ENCODE measurements at places on chromosomes 6 and 20. TPM values are rescaled to one million over a fixed set of nuclear protein-coding genes. Genes with fewer than 3 reads are reported as not detected.

The SLC17A3 gene
- 1.2 TPM for polyA plus RNA-seq

The FAM120B gene
- polyA plus RNA-seq: 39.3 TPM

GRCh38 chr6:83974409-83975050 is 59.0 kb upstream of the MRAP2 start:
- DNase-seq: no peak

DNA sequence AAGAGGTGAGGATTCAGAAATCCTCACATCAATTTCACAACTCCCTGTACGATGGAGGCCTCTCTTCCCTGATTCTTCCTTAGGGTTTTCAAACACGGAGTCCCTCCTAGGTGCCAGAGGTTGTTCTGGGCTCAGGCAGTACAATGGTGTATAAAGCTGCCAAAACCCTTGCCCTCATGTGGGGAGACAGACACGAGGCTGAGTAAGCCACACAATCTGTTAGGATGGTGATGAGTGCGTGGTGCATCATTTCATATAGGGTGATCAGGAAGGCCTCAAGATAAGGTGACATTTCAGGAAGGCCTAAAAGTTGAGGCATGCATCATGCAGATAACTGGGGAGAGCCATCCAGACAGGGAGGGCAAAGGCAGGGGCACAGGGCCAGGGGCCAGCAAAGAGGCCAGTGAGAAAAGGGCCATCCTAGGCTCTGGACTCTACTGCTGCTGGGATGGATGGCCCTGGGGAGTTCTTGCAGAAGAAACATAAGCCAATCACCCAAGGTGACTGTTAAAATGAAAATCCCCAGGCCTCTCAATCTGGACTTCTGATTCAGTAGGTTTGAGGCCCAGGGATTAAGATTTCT is 186.5 kb downstream of the PRKN start:
- DNase-seq: no peak

DNA sequence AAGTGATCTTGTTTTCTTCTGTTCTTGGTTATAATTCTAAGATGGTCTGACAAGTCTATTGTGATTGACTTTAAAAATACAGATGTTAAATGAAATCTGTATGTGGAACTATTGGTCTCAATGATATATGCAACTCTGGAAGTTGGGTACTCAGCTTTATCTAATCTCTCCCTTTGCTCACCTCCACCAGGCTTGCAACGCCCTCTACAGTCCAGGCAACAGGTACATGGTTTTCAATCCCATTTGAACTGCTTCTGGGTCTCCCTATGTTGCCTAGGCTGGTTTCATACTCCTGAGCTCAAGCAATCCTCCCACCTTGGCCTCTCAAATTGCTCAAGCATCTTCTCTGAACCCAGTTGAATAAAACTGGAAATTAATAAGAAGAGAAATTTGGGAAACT is 25.6 kb upstream of the HLA-DQB1 start:
- DNase-seq: no peak

DNA sequence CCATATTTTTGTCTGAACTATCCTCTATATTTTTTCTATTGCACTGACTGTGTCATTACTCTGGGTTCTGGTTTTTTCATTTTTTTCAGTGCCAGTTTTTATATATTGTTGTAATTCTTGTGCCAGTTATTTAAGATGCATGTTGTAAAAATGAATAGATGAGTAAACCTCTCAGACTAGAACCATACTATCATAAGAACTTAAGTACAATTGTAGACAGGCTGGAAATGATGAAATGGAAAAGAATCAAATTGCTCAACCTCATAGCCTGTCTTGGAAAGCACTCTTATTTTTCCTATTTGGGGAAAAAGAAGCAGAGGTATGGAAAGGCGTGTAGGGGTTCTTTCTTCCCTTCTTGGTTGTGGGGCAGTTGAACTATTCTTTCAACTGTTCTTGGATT is 30.2 kb downstream of the PANK2 start:
- no peak for DNase-seq
